ENCODE measurements at places on chromosomes 13 and 19.

GRCh38 chr13:46160471-46161066, 21.4 kb downstream of the LCP1 start:
- DNase-seq, result no peak

DNA sequence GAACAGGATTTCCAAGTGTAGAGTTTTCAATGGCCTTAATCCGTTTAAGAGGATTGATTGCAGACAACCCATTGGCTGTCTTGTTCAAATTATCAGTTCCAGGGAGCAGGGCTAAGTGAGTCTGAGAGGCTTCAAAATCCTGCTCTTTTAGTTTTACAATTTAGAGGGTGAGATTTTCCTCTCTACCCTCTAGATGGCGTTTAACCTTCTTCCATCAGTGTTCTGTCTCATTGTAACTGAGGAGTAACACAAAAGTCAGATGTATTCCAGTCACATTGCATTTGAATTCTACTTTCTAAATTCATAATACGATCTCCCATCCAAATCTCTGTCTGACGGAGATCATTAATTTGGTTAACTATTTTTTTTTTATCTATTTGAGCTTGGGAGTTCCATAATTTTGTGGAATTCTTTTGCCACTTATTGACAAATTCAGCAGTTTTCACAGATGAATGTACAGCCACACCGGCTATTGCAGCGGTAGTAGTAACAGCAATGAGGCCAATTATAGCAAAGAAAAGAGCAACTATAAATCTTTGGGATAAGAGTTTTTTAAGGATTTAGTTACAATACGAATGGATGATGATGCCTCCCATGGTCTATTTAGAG, 7.8 kb upstream of the C19orf84 start:
- no peak for DNase-seq

DNA sequence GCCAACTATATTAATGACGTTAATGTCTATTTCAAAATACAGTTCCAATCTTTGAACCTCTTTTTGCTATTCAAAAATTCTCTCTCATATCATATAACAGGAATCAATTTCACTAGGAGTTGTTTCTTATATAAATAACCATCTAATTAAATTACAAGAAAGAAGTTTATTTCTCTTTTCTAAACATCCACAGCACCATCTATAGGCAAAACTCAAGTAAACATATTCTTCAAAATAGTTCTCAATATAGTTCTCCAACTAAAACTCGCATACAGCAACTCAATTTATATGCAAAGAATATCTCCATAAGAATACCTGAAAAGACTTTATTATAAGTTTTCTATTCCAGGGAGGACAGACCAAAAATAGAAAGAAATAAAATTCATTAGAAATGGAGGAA, 65.6 kb downstream of the RBM26 start:
- no peak for DNase-seq

DNA sequence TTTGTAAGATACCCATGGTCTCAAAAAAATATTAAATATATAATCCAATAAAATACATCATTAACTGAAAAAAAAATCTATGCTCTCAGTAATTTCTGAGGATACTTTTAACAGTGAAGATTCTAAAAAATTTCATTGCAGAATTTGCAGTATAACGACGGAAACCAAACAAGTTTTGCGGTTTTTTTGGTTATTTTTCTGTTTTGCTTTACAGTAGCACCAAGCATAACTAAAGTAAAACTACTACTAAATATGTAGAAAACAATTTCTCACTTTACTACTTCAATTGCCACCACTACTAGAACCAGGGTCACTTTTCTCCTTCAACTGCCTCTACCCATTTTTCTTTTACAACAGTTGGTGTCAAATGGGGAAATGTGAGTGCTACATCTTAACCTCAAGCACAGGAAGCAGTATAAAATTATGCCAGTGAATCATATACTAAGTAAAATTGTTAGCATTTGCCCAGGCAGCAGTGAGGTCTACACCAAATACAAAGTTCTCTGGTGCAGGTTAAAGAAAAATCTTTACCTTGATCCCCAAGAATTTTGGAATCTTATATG, 24.1 kb downstream of the MICU2 start:
- no peak for DNase-seq

GRCh38 chr19:18007044-18007916, 690 bp upstream of the ARRDC2 start:
- DNase-seq, result peak; percentile 76

- DNase-seq, result no peak
These were observed 222.4 kb upstream of the PCDH17 start for GRCh38 chr13:57409121-57409520.

GRCh38 chr19:38547421-38547820, 70.3 kb downstream of the MAP4K1 start:
- no peak for DNase-seq

DNA sequence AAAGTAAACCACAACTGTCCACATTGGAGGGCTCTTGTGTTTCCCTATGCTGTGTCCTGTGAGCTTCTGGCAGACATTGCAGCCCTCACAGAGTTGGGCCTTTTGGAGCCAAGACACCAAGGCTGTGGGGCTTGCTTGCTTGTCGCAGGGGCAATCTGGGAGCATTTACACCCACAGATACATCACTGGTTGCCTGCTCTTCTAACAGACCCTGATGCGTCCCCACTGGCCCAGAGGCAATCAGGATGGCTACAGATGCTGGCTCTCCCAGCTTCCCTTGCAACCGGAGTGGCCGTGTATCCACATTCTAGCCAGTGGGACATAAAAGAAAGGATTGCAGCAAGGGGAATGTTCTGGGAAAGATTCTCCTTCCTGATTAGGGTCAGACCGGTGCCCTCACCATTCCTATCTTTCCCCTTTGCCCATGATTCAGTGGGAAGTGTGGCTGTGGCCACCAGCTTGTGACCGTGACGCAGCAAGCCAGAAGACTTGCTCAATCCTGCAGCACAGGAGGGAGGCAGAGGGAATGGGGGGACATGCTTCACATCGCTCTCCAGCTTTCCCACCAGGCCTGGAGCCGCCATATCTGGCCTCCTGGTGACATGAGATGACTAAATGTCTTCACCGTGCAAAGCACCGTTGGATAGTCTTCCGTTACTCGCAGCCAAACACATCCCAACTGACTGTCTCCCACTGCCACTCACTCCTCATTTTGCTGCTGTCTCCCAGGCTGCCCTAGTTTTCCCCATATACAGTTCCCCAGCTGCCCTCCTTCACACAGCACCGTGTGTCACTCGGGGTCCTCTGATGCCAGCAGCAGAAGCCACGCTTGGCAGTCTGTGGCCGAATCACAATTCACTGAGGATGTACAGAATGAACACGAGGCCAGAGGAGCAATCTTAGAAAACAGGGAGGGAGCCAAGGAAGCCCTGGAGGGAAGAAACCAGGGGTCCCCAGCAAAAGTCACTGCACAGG, 151.0 kb downstream of the DPF1 start:
- DNase-seq, result no peak

GRCh38 chr13:56886398-56886797, 254.3 kb upstream of the PRR20A start:
- DNase-seq, result no peak

GRCh38 chr13:96449920-96450319, 360.0 kb downstream of the HS6ST3 start:
- DNase-seq, result no peak

- DNase-seq, result no peak
These were observed 233.0 kb upstream of the PRR20A start for GRCh38 chr13:56907766-56908165.

All from stimulated activated CD4-positive, alpha-beta T cell treated with anti-CD3 and anti-CD28 coated beads, TNF-alpha, amount 100 ng/mL, for 1 hour (primary cell).